ENCODE measurements at places on chromosomes 4 and X. TPM values are rescaled to one million over a fixed set of nuclear protein-coding genes. Genes with fewer than 3 reads are reported as not detected.

Gene USP17L11
- not detected for total RNA-seq

Gene TEC
- total RNA-seq = 2.8 TPM

Gene SLC26A1
- total RNA-seq = not detected

Gene RS1
- not detected for total RNA-seq

Gene CLGN
- not detected for total RNA-seq

Gene DMP1
- total RNA-seq = not detected

Gene ATP2B3
- not detected for total RNA-seq

DNA sequence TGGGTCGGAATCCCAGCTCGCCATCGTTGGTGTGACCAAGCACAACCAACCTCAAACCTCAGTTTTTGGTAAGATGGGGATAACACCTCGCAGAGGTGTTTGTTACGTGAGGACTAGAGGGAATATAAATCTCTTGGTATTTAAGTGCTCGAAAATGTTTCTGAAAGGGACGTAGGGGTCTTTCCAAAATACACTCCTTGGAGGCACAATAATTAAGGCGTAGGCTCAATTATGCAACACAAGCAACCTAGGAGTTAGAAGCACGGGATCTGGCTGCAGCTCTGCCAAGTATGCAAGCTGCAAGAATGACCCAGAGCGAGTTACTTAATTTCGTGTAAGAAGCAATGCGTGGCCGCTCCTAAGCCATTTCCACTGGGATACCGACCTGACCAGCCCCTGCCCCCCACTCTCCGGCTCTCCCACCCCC is 552 bp downstream of the ADH5 start:
- H3K27me3 ChIP-seq = no peaks in the 10 kb centered on the region
- H3K4me1 ChIP-seq = peaks cover 25% of the 10 kb centered on the region
- H3K27ac ChIP-seq = peak overlapping the region; percentile 81
- no peak for DNase-seq
- peaks cover 24% of the 10 kb centered on the region for H3K36me3 ChIP-seq

- H3K27me3 ChIP-seq = no peaks in the 10 kb centered on the region
- no peaks in the 10 kb centered on the region for H3K36me3 ChIP-seq
- no peak overlapping the region for H3K27ac ChIP-seq
- no peaks in the 10 kb centered on the region for H3K4me1 ChIP-seq
Measured at GRCh38 chr4:113446019-113446418, 315.5 kb downstream of the CAMK2D start.

DNA sequence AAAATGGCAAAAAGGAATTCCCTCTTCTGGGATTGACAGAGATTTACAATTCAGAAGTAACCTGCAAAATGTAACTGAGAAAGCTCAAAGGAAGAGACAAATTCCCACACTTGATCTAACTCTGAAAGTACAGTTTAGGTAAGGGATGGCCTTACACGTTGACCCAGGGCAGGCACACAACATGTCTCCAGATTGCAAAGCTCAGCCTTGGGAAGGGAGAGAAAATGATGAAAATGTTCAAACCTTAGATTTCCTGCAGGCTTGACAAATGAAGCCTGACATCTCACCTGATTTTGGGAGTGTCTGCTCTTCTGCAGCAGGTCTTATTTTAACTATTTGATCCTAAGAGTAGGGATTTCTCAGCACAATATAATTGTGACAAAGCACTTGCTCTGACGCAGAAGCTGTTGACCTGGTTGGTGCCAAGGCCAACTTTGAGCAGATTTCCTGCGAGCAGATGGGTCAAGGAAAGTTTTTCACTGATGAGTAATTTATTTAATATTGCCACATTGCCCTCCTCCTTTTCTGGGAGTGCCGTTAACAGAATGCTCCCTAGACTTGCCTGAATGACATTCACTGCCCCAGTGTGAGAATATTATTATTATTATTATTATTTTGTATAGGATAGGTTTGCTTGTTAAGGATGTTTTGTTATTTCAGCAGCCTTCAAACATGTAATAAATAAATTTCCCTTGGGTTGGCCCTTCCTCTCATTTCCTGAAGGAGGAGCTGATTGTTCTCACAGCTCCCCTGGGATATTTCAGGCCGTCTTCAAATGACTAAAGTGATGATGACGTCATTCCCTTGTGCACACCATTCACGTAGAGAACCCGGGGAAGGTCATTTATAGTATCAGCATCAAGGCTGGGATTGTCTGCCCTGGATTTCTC is 157.1 kb downstream of the VEGFC start:
- no peak for DNase-seq
- no peaks in the 10 kb centered on the region for H3K27me3 ChIP-seq
- H3K36me3 ChIP-seq = no peaks in the 10 kb centered on the region
- no peak overlapping the region for H3K27ac ChIP-seq
- H3K4me3 ChIP-seq = no peak overlapping the region
- H3K4me1 ChIP-seq = no peaks in the 10 kb centered on the region

DNA sequence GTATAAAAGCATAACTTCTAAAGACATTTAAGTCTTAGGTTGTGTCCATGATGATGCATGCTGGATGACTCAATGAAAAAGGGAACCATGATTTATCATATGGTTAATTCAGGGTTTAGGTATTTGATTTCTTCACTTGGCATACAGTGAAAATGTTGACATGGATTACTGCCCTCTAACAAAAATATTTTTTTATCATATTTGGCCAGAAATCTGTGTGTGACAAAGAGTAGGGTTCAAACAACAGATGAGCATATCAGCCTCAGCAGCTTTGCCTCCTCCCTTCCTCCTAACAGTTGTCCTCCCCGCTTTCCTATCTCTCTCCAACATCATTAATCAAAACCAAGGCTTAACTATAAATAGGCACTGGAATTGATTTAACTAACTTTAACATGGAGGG is 46.3 kb downstream of the ARHGAP6 start:
- no peak overlapping the region for H3K4me3 ChIP-seq
- no peak for DNase-seq
- H3K4me1 ChIP-seq = no peaks in the 10 kb centered on the region
- no peaks in the 10 kb centered on the region for H3K36me3 ChIP-seq
- peaks cover 8% of the 10 kb centered on the region for H3K27me3 ChIP-seq

DNA sequence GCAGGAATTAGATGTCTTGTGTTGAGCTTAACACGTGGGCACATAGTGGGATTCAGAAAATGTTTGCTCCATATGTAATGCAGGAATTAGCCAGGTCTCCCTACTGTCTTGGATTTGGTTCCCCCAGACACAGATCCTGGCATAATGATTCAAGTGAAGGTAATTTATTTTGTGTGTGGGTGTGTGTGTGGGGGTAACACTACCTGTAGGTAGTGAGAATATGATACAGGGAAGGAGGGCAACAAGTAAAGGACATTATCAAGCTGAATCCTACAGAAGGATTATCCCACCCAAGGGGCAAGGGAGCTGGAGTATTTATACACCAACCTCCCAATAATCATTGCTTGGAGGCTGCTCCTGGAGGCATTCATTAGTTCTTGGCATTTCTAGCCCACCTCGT is 101.4 kb downstream of the NHS start:
- H3K27ac ChIP-seq = no peak overlapping the region
- H3K4me3 ChIP-seq = no peak overlapping the region
- H3K4me1 ChIP-seq = no peaks in the 10 kb centered on the region
- no peaks in the 10 kb centered on the region for H3K27me3 ChIP-seq
- no peak for DNase-seq

GRCh38 chr4:96652158-96652557 is 812.3 kb downstream of the PDHA2 start:
- no peaks in the 10 kb centered on the region for H3K36me3 ChIP-seq
- no peaks in the 10 kb centered on the region for H3K4me1 ChIP-seq
- DNase-seq = no peak
- no peaks in the 10 kb centered on the region for H3K27me3 ChIP-seq
- H3K27ac ChIP-seq = no peak overlapping the region

GRCh38 chr4:5750946-5751665 is 40.1 kb downstream of the EVC start:
- H3K27ac ChIP-seq = no peak overlapping the region
- H3K4me3 ChIP-seq = no peak overlapping the region
- no peaks in the 10 kb centered on the region for H3K36me3 ChIP-seq
- no peak for DNase-seq
- H3K27me3 ChIP-seq = no peaks in the 10 kb centered on the region

DNA sequence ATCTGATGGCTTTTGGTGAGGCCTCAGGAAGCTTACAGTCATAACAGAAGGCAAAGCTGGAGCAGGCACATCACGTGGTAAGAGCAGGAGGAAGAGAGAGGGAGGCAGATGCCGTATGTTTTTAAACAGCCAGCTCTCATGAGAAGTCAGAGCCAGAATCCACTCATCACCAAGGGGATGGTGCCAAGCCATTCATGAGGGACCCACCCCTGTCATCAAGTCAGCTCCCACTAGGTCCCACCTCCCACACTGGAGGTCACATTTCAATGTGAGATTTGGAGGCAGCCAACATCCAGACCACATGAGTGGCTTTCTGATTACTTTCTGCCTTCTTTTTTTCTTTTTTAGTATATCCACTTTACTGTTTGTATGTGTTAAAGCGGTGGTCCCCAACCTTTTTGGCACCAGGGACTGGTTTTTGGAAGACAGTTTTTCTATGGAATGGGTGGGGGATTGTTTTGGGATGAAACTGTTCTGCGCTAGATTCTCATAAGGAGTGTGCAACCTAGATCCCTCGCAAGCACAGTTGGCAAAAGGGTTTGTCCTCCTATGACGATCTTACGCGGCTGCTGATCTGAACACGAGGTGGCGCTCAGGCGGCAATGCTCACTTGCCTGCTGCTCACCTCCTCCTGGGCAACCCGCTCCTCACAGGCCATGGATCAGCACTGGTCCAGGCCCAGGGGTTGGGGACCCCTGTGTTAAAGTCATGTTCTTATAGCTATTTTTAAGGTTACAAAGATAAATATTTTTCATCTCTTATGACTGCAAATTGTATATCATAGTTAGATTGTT is 61.7 kb downstream of the SLIT2 start:
- no peaks in the 10 kb centered on the region for H3K27me3 ChIP-seq
- no peak overlapping the region for H3K4me3 ChIP-seq
- no peaks in the 10 kb centered on the region for H3K36me3 ChIP-seq
- DNase-seq = no peak
- no peaks in the 10 kb centered on the region for H3K4me1 ChIP-seq

DNA sequence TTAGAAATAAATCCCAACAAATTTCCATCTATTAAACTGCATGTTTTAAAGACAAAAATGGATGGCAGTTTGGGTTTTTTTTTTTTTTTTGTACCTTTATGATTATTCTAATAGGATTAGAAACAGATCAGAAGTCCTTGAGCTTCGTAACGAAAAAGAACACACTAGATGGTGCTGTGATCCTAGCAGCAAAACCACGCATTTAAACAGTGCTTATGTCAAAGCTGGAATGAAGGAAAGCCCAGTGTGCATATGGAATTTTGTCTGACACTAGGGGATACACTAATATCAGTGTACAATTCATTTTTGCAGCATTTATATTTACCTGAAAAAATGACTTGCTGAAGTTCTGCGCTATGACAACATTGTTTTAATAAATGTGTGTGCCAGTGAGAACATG is 229.1 kb downstream of the VEGFC start:
- no peaks in the 10 kb centered on the region for H3K27me3 ChIP-seq
- H3K36me3 ChIP-seq = no peaks in the 10 kb centered on the region
- no peaks in the 10 kb centered on the region for H3K4me1 ChIP-seq
- no peak overlapping the region for H3K27ac ChIP-seq

- H3K4me3 ChIP-seq = no peak overlapping the region
- H3K36me3 ChIP-seq = no peaks in the 10 kb centered on the region
- H3K27me3 ChIP-seq = no peaks in the 10 kb centered on the region
Measured at GRCh38 chrX:133786382-133786781, 199.0 kb downstream of the GPC3 start.

- no peak overlapping the region for H3K4me3 ChIP-seq
- peaks cover 2% of the 10 kb centered on the region for H3K27me3 ChIP-seq
- no peak for DNase-seq
- no peak overlapping the region for H3K27ac ChIP-seq
- no peaks in the 10 kb centered on the region for H3K36me3 ChIP-seq
- no peaks in the 10 kb centered on the region for H3K4me1 ChIP-seq
Measured at GRCh38 chr4:151358266-151358665, 32.9 kb upstream of the SH3D19 start.

DNA sequence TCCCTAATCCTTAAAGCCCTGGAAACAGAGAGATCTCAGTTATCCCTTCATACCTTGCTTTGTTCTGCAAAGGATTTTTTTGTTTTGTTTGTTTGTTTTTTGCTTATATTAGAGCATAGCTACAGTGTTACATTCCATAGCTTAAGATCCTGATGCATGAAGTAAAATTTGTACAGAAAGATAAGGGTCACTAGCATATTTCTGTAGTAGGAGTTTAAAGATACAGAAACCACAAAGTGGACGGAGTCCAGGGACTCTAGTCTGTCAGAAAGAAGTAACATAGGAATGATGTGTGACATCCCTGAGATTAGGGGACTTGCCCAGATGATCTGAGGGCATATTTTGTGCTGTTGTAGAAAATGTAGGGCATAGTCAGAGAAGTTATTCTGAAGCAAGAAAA is 151.9 kb upstream of the PLAC1 start:
- no peaks in the 10 kb centered on the region for H3K36me3 ChIP-seq
- no peak overlapping the region for H3K4me3 ChIP-seq
- no peaks in the 10 kb centered on the region for H3K27me3 ChIP-seq

- H3K27ac ChIP-seq = no peak overlapping the region
- peaks cover 3% of the 10 kb centered on the region for H3K36me3 ChIP-seq
- H3K4me1 ChIP-seq = peaks cover 2% of the 10 kb centered on the region
- H3K4me3 ChIP-seq = no peak overlapping the region
- DNase-seq = no peak
- H3K27me3 ChIP-seq = no peaks in the 10 kb centered on the region
Measured at GRCh38 chrX:112835019-112835418, 5.6 kb downstream of the AMOT start.

- H3K36me3 ChIP-seq = no peaks in the 10 kb centered on the region
- H3K4me1 ChIP-seq = peaks cover 4% of the 10 kb centered on the region
- no peak overlapping the region for H3K27ac ChIP-seq
- H3K4me3 ChIP-seq = no peak overlapping the region
- no peaks in the 10 kb centered on the region for H3K27me3 ChIP-seq
Measured at GRCh38 chr4:168498251-168498650, 1.4 kb downstream of the PALLD start.

DNA sequence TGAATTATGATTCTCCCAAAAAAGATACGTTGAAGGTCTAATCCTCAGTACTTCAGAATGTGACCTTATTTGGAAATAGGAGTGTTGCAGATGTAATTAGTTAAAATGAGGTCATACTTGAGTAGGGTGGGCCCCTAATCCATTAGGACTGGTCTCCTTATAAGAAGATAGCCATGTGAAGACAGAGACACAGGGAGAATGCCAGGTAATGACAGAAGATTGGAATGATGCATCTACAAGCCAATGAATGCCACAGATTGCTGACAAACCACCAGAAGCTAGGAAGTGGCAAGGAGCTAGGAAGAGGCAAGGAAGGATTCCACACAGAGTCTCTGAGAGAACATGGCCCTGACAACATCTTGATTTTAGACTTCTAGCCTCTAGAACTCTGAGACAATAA is 7.4 kb upstream of the RPS6KA3 start:
- H3K4me3 ChIP-seq = no peak overlapping the region
- no peaks in the 10 kb centered on the region for H3K4me1 ChIP-seq
- H3K36me3 ChIP-seq = no peaks in the 10 kb centered on the region
- H3K27me3 ChIP-seq = no peaks in the 10 kb centered on the region

- no peaks in the 10 kb centered on the region for H3K4me1 ChIP-seq
- no peaks in the 10 kb centered on the region for H3K27me3 ChIP-seq
- H3K27ac ChIP-seq = no peak overlapping the region
- no peaks in the 10 kb centered on the region for H3K36me3 ChIP-seq
- no peak for DNase-seq
- H3K4me3 ChIP-seq = no peak overlapping the region
Measured at GRCh38 chrX:39560271-39560670, 537.5 kb downstream of the BCOR start.

GRCh38 chrX:133933316-133933715 is 52.1 kb downstream of the GPC3 start:
- H3K4me3 ChIP-seq = no peak overlapping the region
- no peaks in the 10 kb centered on the region for H3K27me3 ChIP-seq
- no peaks in the 10 kb centered on the region for H3K4me1 ChIP-seq
- no peaks in the 10 kb centered on the region for H3K36me3 ChIP-seq
